ENCODE measurements at places on chromosomes 6 and 20.

DNA sequence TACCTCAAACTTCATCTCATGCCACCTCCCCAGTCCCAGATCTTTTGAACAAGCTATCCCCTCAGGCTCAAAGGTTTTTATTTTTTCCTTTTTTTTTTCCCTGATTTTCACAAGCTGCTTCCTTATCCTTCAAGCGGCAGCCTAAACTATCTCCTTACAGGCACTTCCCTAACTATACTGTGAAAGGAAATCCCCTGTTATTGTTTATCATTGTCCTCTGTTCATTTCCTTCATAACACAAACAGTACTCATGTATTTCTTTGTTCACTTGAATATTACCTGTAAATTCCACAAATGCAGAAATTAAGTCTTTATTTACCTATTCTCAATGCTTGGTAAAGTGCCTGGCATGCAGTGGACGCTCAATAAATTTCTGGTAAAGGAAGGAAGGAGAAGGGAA lies 48.9 kb downstream of the ME1 start:
- DNase-seq, result no peak

DNA sequence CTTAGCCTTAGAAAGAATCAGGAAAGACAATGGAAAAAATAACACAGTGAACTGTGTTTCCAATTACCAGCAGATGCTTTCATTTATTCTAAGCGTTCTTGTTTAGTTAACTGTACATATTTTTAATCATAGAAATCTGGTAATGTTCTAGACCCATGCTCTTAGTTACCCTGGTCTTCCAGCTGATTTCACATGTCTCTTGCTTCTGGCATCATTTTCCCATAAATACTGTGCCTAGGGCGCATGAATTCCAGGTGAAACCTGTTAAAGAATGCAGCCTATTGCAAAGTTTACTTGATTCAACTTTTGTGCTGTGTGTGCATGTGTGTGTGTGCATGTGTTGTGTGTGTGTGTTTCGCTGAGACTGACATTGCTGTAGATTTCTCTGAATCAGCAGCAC lies 178.6 kb downstream of the PDE7B start:
- DNase-seq, result no peak

DNA sequence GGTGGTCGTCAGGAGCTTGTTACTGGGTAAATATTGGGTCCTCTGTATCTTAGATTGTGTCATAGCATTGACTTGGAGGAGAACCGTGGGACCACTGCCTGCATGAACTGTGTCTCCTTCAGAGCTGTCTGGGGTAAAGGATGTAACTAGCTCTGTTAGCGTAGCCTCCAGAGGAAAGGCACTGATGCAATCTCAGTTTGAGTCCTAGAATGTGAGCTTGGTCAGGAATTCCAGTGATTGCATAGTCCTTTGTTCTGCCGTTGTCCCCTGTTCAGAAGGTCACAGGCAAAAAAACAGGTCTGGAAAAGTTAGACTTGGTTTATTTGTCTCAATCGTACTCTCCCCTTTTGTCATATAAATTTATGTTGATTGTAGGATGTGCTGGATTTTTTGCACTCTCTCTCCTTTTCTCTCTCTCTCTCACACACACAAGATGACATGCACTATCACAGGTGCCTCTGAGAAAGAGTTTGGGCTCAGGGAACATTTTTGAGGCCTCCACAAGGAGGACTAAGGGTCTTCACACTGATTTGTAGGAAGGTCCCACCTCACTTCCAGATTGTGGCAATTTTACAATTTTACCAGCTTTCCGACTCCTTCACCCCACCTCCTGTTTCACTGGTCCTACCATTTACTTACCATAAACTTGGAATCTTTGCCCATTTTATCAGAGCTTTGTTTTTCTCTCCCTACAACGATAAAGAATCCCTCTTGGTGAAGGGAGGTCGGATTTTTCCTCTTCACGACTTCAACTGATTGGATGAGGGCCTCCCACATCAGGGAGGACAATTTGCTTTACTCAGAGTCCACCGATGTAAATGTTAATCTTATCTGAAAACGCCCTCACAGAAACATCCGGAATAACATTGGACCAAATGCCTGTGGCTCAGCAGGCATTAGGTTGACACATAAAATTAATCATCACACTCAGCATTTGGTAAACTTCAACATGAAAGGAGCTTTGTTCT lies 7.0 kb upstream of the DACT2 start:
- DNase-seq, result no peak

DNA sequence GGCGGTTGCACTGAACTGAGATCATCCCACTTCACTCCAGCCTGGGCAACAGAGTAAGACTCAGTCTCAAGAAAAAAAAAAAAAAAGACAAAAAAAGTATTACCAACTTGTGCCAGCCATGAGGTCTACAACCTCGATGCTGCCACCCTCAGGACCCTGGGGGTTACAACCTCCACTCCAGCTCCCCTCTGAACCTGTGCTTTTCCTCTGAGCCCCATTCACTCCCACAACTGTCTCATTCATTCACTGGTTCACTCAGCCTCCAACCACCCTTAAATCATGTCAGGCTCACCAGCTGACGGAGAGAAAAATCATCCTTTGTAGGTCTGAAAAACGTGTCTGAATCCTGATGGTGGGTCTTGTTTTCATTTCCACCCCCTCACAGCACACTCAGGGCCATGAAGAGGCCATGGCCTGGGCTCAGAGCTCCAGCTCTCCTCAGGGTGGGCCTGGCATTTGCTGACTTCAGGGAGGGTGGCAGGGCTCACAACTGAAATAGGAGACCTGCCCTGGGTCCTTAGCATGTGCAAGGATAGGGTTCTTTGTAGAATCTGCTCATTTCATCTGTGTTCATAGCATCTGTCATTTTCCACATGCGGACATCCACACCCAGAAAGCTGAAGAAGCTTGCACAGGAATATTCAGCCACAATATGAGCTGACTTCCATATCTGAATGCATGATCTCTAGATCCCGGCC lies 1.9 kb upstream of the ULBP1 start:
- DNase-seq, result no peak

GRCh38 chr6:29723666-29724588 lies 693 bp downstream of the HLA-F start:
- no peak for DNase-seq

DNA sequence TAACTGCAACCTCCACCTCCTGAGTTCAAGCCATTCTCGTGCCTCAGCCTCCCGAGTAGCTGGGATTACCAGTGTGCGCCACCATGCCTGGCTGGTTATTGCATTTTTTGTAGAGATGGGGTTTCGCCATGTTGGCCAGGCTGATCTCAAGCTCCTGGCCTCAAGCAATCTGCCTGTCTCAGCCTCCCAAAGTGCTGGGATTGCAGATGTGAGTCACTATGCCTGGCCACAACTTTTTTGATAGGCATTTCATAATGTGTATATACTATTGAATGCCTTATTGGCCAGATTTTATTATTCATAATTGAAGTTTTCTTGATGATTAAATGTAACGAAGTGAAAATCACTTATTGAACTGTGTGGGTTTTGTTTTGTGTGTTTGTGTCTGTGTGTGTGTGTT lies 27.9 kb downstream of the FIG4 start:
- peak; percentile 57 for DNase-seq

DNA sequence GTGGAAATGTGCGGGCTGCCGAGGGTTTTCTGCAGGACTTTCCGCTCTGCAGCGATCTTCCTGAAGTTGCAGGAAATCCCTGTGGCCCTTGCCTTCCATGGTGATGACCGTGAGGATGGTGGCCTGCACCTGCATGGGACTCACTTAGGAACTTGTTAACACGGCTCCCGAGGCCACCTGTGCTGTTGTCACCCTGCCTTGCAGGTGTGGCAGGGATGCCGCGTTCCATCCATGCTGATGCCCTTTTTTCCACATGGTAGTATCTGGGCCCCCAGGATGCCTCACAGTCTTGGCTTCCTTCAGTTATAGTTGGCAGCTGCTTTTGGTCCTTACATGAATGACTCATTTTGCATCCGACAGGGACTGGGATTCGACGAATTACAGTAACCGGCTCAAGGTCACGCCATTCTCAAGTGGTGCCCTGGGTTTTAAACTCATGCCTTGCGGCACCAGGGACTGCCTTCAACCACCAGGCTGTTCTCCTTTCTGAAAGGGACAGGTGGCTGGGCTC lies 37.2 kb downstream of the SYNJ2 start:
- no peak for DNase-seq

GRCh38 chr6:106805771-106806170 lies 168.8 kb downstream of the CD24 start:
- DNase-seq, result no peak

GRCh38 chr20:1664911-1665310 lies 7.3 kb upstream of the SIRPG start:
- DNase-seq, result no peak

- no peak for DNase-seq
Observed at GRCh38 chr6:41153451-41153850, 696 bp downstream of the TREML1 start.

DNA sequence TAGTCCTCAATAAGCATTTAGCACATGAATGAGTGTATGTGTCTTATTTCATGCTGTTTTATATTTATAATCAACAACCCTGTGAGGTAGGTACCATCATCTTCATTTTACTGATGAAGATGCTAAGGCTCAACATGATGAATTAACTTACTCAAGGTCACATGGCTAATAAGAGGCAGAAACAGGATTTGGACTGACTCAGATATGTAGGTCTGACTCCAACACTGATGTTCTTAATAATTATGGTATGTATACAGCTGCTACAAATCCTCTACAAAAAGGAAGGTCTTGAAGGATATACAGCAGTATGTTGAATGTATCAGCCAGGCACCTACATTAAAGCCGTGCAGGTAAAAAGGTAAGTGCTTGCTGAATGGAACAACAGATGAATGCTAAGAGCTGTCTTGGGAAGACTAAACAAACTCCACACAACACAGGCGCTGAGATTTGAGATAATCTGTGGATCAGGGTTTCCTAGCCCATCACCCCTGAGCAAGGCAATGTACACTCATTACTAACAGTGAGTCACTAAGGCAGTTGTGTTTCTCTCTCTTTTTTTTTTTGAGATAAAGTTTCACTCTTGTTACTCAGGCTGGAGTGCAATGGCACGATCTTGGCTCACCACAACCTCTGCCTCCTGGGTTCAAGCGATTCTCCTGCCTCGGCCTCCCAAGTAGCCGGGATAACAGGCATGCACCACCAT lies 31.9 kb downstream of the TTI1 start:
- peak; percentile 20 for DNase-seq

GRCh38 chr6:124535746-124536145 lies 426.5 kb upstream of the RNF217 start:
- DNase-seq, result peak; percentile 11

DNA sequence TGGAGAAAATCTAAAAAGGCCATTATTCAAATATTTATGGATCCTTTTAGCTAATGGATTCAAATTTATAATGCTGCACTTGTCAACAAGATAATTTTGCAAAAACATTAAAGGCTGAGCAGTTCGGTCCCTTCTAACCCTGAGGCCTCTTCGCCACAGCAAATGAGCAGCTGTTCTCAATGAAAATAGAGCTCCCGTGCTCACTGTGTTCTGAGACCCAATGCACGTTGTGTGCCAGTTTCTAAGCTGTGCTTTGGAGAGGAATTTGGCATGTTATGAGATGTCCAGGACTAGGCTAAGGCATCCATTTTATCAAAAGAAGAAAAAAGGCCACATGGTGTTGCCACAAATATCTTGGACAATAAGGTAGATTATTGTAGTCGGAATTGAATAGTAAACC lies 220.1 kb upstream of the TSHZ2 start:
- no peak for DNase-seq

DNA sequence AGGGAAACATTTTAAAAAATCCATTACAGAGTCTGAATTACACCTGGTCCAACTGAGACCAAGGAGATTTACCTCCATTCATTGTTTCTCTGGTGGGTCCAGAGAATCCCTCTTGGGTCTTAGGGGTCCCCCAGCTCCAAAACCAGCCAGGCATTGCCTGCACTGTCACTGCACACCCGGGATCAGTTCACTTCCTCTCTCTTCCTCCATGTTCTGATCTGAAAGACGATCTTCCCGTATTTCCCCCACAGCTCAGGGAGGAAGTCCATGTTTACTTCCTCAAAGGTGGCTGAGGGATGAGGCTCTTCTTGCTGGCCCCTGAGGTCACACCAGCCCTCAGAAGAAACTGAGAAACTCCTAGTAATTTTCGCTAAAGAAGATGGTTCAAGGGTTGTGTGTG lies 159.7 kb downstream of the BMP7 start:
- DNase-seq, result no peak

GRCh38 chr6:14354919-14355572 lies 237.5 kb downstream of the CD83 start:
- DNase-seq, result peak; percentile 33

GRCh38 chr6:162364488-162364887 lies 363.1 kb downstream of the PRKN start:
- DNase-seq, result no peak

- DNase-seq, result no peak
Observed at GRCh38 chr20:22841846-22842245, 193.3 kb upstream of the SSTR4 start.

GRCh38 chr6:127120787-127121636 lies 2.5 kb downstream of the RSPO3 start:
- peak; percentile 54 for DNase-seq

- DNase-seq, result no peak
Observed at GRCh38 chr20:59743767-59744485, 139.6 kb downstream of the PHACTR3 start.

GRCh38 chr6:149366267-149366921 lies 33.7 kb upstream of the SUMO4 start:
- DNase-seq, result no peak

DNA sequence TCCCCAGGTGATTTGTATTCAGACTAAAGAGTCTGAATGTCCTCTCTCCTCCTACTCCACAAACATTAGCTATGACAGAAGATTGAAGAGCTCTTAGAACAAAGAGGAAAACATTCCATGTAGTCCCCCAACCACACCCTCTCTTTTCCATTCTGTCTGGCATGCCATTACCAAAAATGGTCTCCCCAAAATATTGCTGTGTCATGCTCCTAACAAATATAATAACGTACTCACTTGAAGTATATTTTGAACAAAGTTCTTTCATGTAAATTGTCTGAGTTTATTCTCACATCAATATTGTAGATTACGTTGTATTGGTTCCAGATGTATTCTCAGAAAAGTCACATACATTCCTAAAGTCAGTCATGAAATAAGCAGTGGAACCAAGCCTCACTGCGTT lies 467.3 kb upstream of the IRAK1BP1 start:
- DNase-seq, result no peak

GRCh38 chr6:161363286-161363685 lies 89.4 kb upstream of the AGPAT4 start:
- no peak for DNase-seq

DNA sequence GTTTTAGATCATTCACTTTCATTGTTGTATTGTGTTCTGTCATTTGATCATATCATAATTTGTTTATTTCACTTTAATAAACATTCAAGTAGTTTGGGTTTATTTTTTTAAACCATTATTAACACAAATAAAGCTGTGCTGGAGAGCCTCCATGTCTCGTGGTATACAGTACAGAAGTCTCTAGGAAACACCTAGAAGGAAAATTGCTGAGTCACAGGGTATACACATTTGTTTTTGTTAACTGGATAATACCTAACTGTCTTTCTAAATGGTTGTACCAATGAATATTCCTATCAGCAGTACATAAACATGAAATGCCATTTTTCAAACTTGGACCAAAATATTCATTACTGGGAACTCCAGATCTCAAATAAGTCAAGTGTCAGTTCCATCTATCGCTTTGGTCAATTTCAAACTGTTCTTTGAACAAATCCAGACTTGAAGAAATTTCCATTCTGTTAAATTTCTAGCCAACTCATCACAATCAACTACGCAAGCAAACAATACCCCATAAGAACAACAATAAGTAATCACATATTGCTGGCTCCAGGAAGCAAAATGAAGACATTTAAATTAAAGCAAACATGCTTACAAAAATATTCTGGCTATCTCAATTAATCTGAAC lies 138.1 kb downstream of the ATXN1 start:
- no peak for DNase-seq

- DNase-seq, result peak; percentile 4
Observed at GRCh38 chr6:144036064-144036834, 28.2 kb upstream of the PLAGL1 start.
